ENCODE measurements at places on chromosomes 11 and 22. TPM values are rescaled to one million over a fixed set of nuclear protein-coding genes. Genes with fewer than 3 reads are reported as not detected.

The CHEK2 gene
- total RNA-seq: 8.0 TPM

The KCNJ4 gene
- total RNA-seq: not detected

The ALG9 gene
- 34.9 TPM for total RNA-seq

The OR56A1 gene
- total RNA-seq: 1.2 TPM

The FAM227A gene
- 2.3 TPM for total RNA-seq

The AQP11 gene
- 0.55 TPM for total RNA-seq

The CDC45 gene
- total RNA-seq: 1.5 TPM

The XKR3 gene
- total RNA-seq: not detected

The MMP1 gene
- not detected for total RNA-seq

The PGAP2 gene
- 71.3 TPM for total RNA-seq

The NUP98 gene
- 91.5 TPM for total RNA-seq

The PEX16 gene
- total RNA-seq: 40.6 TPM

The ALG8 gene
- total RNA-seq: 18.8 TPM

The ROBO3 gene
- total RNA-seq: 5.2 TPM

The ME3 gene
- total RNA-seq: 3.7 TPM

The TRAPPC4 gene
- total RNA-seq: 57.7 TPM

The ENTHD1 gene
- not detected for total RNA-seq

The CRYBB3 gene
- total RNA-seq: not detected

The DSCAML1 gene
- total RNA-seq: 0.21 TPM

The MS4A2 gene
- total RNA-seq: not detected

The DPP3 gene
- 21.6 TPM for total RNA-seq

The TRPM5 gene
- total RNA-seq: 0.29 TPM

The BLID gene
- total RNA-seq: not detected

The OR8A1 gene
- not detected for total RNA-seq

The USH1C gene
- total RNA-seq: not detected

The SCGB1C1 gene
- total RNA-seq: not detected

The MOV10L1 gene
- not detected for total RNA-seq

The CADM1 gene
- total RNA-seq: 14.3 TPM

The BATF2 gene
- total RNA-seq: 0.38 TPM

The SLC43A1 gene
- total RNA-seq: 17.8 TPM

The KCNA4 gene
- total RNA-seq: 0.95 TPM

The ZFPL1 gene
- total RNA-seq: 44.2 TPM

The GNAZ gene
- 5.8 TPM for total RNA-seq

The C11orf16 gene
- total RNA-seq: not detected

The NCAM1 gene
- total RNA-seq: 0.98 TPM

The CLDN5 gene
- 112 TPM for total RNA-seq

The MRGPRE gene
- total RNA-seq: not detected

The LRRC55 gene
- total RNA-seq: not detected

The EFCAB6 gene
- total RNA-seq: 4.9 TPM

The LDHAL6A gene
- not detected for total RNA-seq

The GAB4 gene
- total RNA-seq: 0.32 TPM

The MYBPC3 gene
- not detected for total RNA-seq

The TRIM48 gene
- total RNA-seq: not detected

The NXPE2 gene
- total RNA-seq: not detected

The BTBD18 gene
- total RNA-seq: not detected

The P2RY6 gene
- 0.38 TPM for total RNA-seq

The BAIAP2L2 gene
- total RNA-seq: 1.6 TPM

The TPBGL gene
- total RNA-seq: 0.36 TPM

The IGLL5 gene
- total RNA-seq: not detected

The HSPB2 gene
- total RNA-seq: not detected

The KLHL35 gene
- total RNA-seq: 1.2 TPM

The LGR4 gene
- 54.7 TPM for total RNA-seq

Data from suprapubic skin (tissue), 4 donors.